Small intestine (tissue), 16 donors: ENCODE measurements at places on chromosomes 1 and 21. TPM values are rescaled to one million over a fixed set of nuclear protein-coding genes. Genes with fewer than 3 reads are reported as not detected.

Gene PCSK9
- polyA plus RNA-seq: 24.2 TPM

Gene RPTN
- not detected for polyA plus RNA-seq

DNA sequence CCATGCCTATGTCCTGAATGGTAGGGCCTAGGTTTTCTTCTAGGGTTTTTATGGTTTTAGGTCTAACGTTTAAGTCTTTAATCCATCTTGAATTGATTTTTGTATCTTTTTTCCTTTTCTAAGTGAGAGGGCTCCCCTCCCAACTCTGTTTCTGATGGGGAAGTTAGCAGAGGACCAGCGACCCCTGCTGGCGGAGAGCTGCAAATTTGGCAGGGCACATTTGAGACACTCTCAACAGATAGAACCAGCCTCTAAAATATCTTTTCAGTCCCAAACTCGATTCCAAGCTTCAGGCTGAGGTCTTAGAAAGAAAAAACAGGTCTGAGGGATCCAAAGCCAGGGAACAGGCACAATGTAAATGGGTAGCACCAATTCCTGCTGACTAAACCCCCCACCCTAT, 32.5 kb downstream of the LRRC3 start:
- no peak for DNase-seq

DNA sequence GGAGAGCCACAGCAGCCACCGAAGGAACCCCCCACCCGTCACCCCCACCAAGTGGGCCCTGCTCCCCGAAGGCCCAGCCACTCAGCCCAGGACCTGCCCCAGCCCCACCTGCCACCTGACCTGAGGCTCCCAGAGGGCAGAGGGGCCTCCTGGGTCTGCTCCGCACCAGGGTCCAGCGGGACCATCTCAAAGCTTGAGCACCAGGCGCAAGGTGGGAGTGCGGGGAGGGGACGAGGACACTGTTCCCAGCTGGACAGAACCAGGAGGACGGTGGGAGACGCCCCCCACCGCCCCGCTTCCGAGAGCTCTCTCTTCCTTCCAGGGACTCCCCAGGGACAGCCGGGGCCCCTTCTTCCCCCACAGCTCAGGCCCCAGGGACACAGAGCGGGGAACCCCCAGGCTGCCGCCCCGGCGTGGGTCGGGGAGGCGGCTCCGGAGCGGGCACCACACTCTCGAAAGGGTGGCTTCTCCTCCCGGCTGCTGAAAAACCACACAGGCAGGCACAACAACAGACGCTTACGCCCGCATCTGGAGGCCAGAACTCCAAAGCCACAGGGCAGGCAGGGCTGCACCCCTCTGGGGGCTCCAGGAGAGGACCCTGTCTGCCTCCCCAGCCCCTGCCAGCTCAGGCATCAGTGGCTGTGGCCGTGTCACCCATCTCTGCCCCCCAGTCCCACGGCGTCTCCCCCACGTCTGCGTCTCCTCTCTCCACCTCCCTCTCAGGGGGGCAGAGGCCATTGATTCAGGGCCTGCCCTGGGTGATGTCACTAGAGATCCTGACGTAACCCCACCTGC, 1.9 kb upstream of the TTLL10 start:
- no peak for DNase-seq

Gene COX20
- 72.1 TPM for polyA plus RNA-seq

GRCh38 chr1:87799451-87799850, 470.8 kb downstream of the LMO4 start:
- peak; percentile 42 for DNase-seq

DNA sequence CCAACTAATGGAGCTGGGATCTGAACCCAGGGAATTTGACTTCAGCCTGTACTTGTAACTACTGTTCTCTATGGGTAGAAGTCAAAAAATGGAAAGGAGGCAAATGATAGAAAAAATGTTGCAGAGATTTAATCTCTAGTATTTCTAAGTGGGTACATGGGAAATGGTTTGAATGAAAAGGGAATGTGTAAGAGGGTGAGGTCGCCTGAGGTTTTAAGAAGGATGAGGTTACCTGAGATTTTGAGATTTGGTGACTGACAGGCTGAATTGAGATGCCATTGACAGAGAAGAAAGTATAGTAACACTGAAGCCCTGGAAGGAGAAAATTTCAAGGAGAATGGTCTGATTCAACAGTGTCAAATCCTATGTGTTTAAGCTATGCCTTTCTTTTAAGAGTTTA, 5.5 kb downstream of the CAMSAP2 start:
- DNase-seq: no peak

GRCh38 chr21:41235201-41235600, 67.2 kb downstream of the BACE2 start:
- DNase-seq: no peak

GRCh38 chr1:42138586-42138985, 14.6 kb upstream of the GUCA2B start:
- no peak for DNase-seq

DNA sequence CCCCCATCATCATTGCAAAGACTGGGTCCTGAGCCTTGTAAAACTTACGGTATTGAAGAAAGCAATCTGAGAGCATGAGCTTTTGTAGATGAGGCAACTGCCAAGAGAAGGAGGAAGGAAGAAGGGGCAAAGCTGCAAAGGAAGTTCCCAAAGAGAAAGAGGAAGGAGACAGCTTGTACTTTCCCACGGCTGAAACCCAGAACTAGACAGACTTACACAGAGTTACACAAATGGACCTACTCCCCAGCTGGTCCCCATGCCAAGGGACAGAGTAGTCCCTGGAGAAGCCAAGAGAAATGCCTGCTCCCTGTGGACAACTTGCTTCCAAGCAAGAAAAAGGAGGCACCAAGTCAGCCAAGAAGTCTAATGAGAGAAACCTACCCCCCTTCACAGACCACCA, 22.6 kb downstream of the SLC5A9 start:
- peak; percentile 18 for DNase-seq

DNA sequence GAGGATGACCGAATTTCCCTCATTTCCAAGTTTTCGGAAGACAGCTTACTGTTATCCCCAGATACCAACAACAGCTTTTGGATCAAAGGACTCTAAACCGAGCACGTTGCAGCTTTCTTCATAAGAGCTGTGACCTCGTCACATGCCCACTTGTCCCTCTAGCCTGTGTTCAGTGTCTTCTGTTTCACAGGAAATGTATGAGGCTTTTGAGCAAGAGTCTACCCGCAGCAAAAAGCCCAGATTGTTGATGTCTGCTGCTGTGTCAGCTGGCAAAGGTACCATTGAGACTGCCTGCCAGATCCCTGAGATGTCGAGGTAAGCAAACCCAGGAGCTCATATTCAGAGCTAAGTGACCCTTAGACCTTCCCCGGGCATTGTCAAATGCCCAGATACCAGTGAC, 24.1 kb downstream of the CHI3L2 start:
- DNase-seq: no peak

- DNase-seq: no peak
These were observed 8.6 kb downstream of the ACOT7 start for GRCh38 chr1:6384962-6385361.

GRCh38 chr1:21567241-21568005, 58.2 kb downstream of the ALPL start:
- DNase-seq: no peak

Gene NDUFV3
- 20.1 TPM for polyA plus RNA-seq

Gene SYPL2
- 0.65 TPM for polyA plus RNA-seq

- no peak for DNase-seq
These were observed 613.1 kb upstream of the PKN2 start for GRCh38 chr1:88070956-88071355.

Gene LCE1E
- polyA plus RNA-seq: not detected

DNA sequence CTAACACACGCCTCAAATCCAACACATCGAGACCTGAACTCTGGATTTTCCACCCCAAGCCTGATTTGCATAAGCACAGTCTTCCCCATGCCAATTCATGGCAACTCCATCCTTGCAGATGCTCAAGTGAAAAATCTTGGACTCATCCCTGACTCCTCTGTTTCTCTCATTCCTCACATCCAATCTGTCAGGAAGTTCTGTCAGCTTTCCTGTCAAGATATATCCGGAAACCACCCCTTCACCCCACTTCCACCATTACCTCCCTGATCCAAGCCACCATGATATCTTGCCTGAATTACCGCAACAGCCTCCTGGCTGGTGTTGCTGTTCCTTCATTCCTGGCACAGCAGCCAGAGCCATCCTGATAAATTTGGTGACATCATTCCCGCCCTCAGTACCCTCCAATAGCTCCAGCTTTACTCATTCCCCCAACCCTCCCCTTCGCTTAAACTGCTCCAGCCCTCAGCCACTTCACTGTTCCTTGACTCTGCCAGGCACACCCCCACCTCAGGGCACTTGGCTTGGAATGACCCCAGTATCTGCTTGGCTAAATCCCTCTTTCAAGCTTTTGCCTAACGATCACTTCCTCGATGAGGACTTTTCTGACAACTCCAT, 17.4 kb downstream of the TCEA3 start:
- DNase-seq: no peak

Gene GBP6
- not detected for polyA plus RNA-seq

GRCh38 chr21:14877581-14878228, 187.1 kb downstream of the NRIP1 start:
- peak; percentile 88 for DNase-seq

- no peak for DNase-seq
These were observed 92.7 kb downstream of the TENT5C start for GRCh38 chr1:117698398-117699160.

Gene B3GALT2
- polyA plus RNA-seq: 1.1 TPM

DNA sequence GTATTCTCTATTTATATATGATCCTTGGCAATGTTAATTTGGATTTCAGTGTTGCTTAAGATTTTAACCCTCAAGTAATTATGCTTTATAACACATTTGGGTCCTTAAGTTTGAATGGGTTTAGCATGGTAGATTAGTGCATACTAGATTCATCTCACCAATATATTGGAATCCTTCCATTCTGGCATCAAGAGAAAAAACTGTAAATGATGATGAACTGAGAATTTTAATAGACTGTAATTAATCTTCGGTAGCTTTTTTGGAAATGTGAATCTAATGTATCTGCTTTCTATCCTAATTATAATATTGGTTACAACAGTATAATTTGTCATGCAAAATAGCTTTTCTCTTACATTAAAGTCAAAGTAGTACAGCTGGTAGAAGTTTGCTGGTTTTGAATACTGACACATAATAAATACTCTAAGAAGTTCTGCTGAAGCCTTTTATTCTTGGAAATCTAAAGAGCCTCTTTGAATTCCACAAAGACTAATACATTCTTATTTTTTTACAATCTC, 279.8 kb downstream of the AMY1C start:
- DNase-seq: no peak

Gene SLAMF1
- polyA plus RNA-seq: 0.68 TPM

Gene RAD54L
- 2.0 TPM for polyA plus RNA-seq

Gene SAMD13
- 6.2 TPM for polyA plus RNA-seq

DNA sequence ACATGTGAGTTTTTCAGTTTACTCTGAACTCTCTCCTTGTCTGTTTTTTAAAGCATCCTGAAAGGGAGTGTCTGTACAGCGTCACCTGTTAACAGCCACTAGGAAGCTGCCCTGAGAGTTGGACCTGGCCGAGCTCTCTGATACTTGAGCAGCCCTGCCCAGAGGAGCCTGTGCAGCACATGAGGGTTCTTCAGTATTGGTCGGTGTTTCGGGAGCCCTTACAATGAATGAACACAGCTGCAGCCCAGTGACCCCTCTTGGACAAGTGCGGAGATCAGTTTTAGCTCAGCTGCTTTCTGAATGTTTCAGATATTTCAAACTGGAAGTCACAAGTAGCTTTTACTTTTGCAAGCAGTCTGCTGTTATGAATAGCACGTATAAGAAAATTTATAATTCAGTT, 39.2 kb downstream of the ADARB1 start:
- DNase-seq: no peak

GRCh38 chr1:58154256-58154655, 392.3 kb downstream of the OMA1 start:
- DNase-seq: no peak

GRCh38 chr1:59669752-59670312, 144.9 kb upstream of the HOOK1 start:
- DNase-seq: no peak

- DNase-seq: no peak
These were observed 938 bp upstream of the ACTN2 start for GRCh38 chr1:236685205-236685916.

- DNase-seq: peak; percentile 77
These were observed 35.8 kb downstream of the SLC2A1 start for GRCh38 chr1:42922687-42923366.

DNA sequence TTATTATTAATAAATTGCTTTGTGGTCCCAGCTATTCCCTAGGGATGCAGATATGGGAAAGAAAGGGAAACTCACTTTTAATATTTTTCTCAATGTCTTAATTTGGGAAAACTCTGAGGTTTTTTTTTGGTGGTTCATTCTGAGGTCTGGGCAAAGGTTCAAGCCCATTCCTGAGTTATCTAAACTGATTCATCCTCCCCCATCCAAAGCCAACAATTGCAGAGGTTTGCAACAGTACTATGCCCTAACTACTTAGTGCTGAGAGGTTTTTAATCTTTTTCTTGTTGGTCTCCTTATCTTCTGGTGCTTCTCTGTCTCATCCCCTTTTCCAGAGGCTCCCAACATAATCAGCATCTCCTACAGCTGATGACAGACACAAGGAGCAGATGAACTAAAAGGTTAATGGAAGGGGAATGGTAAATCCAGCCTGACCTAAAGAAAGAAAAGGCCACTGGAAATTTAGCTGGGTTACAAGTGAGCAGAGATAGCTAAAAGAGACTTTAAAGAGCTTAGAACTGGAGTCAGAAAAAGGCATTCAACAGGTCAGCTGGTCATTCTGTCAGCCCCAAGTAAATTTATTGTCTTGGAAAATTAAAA, 390.4 kb downstream of the TGFB2 start:
- DNase-seq: no peak

Gene NRAS
- 62.5 TPM for polyA plus RNA-seq

Gene CA6
- not detected for polyA plus RNA-seq

- no peak for DNase-seq
These were observed 29.6 kb downstream of the TOMM20 start for GRCh38 chr1:235098991-235099390.

Gene MYOM3
- polyA plus RNA-seq: 5.8 TPM

DNA sequence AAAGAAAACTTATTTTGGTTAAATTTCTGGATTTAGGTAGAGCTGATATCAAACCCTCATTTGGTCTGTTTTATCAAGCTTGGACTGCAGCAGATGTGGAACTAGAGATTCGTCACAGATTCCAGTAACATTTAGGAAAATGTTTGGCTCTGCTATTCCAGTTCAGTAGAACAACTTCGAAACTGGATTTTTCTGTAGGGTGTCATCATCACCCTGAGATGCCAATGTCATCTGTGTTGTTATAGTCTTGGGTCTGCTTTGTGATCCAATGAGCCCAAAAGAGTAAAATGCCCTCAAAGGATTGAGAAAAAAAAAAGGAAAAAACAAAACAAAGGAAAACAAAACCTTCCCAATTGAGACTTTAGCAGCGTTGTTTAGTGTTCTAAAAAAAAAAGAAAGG, 55.4 kb downstream of the LAMC2 start:
- DNase-seq: no peak

- DNase-seq: no peak
These were observed 5.2 kb downstream of the GJC2 start for GRCh38 chr1:228154670-228155571.

Gene ANGPTL1
- 4.1 TPM for polyA plus RNA-seq

- DNase-seq: no peak
These were observed 3.9 kb downstream of the DENND1B start for GRCh38 chr1:197771386-197771785.
